ENCODE measurements at places on chromosomes 11 and 22. TPM values are rescaled to one million over a fixed set of nuclear protein-coding genes. Genes with fewer than 3 reads are reported as not detected.

PKDREJ gene
- not detected for polyA plus RNA-seq

GRCh38 chr11:59614277-59615119, 1.1 kb downstream of the OSBP start:
- H3K4me1 ChIP-seq = peaks cover 22% of the 10 kb centered on the region
- H3K4me3 ChIP-seq = peak overlapping the region; percentile 98
- DNase-seq = no peak
- H3K27me3 ChIP-seq = no peaks in the 10 kb centered on the region
- peak overlapping the region; percentile 64 for H3K27ac ChIP-seq

MPST gene
- 45.0 TPM for polyA plus RNA-seq

MS4A3 gene
- polyA plus RNA-seq = not detected

KCNJ1 gene
- not detected for polyA plus RNA-seq

DNA sequence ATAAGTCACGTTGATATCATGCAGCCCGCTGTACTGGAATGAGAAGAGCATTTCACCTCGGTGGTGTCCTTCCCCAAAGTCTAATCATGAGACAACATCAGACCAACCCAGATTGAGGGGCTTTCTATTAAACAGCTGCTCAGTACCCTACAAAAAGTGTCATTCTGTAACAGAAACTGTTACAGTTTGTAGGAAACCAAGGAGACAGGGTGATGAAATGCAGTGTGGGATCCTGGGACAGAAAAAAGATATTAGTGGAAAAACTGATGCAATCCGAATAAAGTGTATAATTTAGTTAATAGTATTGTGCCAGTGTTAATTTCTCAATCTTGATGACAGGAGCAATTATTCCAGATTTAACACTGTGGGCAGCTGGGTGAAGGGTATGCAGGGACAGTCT, 128.0 kb downstream of the MICAL2 start:
- DNase-seq = no peak
- H3K27ac ChIP-seq = no peak overlapping the region
- peaks cover 55% of the 10 kb centered on the region for H3K36me3 ChIP-seq
- H3K4me1 ChIP-seq = no peaks in the 10 kb centered on the region
- H3K27me3 ChIP-seq = no peaks in the 10 kb centered on the region

THRSP gene
- not detected for polyA plus RNA-seq

PATE4 gene
- polyA plus RNA-seq = not detected

DNA sequence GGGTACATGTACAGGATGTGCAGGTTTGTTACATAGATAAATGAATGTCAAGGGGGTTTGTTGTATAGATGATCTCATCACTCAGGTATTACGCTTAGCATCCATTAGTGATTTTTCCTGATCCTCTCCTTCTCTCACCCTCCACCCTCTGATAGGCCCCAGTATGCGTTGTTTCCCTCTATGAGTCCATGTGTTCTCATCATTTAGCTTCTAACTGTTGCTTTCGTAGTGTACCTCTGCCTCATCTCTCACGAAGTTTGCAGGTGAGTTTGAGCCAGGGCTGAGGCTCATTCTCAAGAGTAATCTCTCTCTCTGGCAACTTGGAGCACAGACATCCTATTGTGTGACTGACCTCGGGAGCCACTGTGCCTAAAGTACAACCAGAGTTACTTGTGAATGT, 4.7 kb upstream of the HBE1 start:
- no peak for DNase-seq
- no peak overlapping the region for H3K4me3 ChIP-seq
- no peak overlapping the region for H3K27ac ChIP-seq
- peaks cover 9% of the 10 kb centered on the region for H3K27me3 ChIP-seq
- H3K36me3 ChIP-seq = no peaks in the 10 kb centered on the region
- no peaks in the 10 kb centered on the region for H3K4me1 ChIP-seq

SLC22A6 gene
- not detected for polyA plus RNA-seq

DNA sequence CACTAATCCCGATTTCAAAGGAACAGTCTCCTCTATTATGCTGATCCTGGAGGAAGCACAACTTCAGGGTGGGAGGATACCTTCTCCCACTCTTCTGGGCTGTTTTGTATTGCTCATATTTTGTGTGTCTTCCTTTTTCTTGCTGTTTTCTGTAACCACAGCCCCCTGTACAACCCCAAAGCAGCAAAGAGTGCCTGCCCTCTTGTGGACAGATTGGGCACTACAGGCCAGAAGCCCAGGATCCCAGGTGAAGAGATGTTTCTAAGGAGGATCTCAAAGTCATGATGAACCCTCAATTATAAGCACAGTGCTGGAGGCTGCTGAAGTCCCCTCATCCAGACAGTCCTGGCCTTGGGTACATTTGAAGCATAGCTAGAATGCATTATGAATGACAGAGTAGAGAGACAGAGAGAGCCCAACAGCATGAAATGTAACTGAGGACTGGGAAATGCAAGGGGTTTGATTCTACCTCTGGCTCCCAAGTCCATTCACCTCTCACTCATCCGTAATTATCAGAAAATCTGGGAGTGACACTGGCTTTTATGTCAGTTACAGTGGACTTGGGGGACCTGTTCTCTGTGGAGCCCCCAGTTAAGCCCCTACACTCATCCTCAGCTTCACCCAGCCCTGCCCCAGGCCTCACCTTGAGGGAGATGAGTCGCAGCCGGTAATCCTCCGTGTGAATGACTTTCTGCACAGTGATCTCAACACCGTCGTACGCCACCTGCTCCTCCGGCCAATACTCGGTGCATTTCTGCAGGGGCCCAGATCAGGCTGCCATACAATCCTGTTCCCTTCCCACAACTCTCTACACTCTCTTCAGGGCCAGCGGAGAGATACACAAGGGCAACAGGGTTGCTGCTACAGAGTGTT, 6.2 kb upstream of the IGSF22 start:
- H3K4me1 ChIP-seq = no peaks in the 10 kb centered on the region
- peak; percentile 86 for DNase-seq
- H3K36me3 ChIP-seq = no peaks in the 10 kb centered on the region
- H3K27me3 ChIP-seq = no peaks in the 10 kb centered on the region
- H3K27ac ChIP-seq = no peak overlapping the region

GRCh38 chr11:8834379-8834778, 76.6 kb upstream of the AKIP1 start:
- peaks cover 6% of the 10 kb centered on the region for H3K36me3 ChIP-seq
- no peaks in the 10 kb centered on the region for H3K27me3 ChIP-seq
- peaks cover 19% of the 10 kb centered on the region for H3K4me1 ChIP-seq
- no peak for DNase-seq
- peak overlapping the region; percentile 91 for H3K27ac ChIP-seq

GAL3ST1 gene
- polyA plus RNA-seq = 0.08 TPM

DNA sequence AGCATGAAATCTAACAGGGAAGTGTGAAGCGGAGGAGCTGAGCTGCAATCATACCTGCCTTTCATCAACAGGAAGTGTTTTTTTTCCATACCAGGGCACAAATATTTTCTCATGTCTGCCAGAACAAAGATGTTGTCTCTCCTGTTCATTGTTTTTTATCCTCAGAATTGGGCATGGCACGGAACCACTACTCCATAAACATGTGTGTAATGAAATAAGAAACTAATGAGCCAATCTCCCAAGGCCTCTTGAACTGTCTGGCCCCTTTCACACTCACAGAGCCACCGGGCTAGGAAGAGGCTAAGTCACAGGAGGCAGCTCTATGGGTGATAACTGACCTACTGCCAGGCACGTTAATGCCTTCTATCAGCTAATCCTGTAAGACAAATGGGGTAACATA, 124.4 kb downstream of the ETS1 start:
- H3K27ac ChIP-seq = peak overlapping the region; percentile 71
- no peaks in the 10 kb centered on the region for H3K27me3 ChIP-seq
- H3K4me3 ChIP-seq = no peak overlapping the region
- DNase-seq = no peak
- peaks cover 18% of the 10 kb centered on the region for H3K4me1 ChIP-seq

GRCh38 chr11:15106201-15106965, 8.3 kb upstream of the INSC start:
- no peak for DNase-seq
- H3K4me1 ChIP-seq = peaks cover 12% of the 10 kb centered on the region
- H3K4me3 ChIP-seq = no peak overlapping the region
- H3K27me3 ChIP-seq = no peaks in the 10 kb centered on the region
- no peak overlapping the region for H3K27ac ChIP-seq
- no peaks in the 10 kb centered on the region for H3K36me3 ChIP-seq

OR51A7 gene
- not detected for polyA plus RNA-seq

- peak overlapping the region; percentile 95 for H3K27ac ChIP-seq
- H3K27me3 ChIP-seq = peaks cover 14% of the 10 kb centered on the region
- no peaks in the 10 kb centered on the region for H3K36me3 ChIP-seq
- H3K4me1 ChIP-seq = no peaks in the 10 kb centered on the region
Observed at GRCh38 chr11:64621283-64622019, 30.4 kb downstream of the SLC22A12 start.

DNA sequence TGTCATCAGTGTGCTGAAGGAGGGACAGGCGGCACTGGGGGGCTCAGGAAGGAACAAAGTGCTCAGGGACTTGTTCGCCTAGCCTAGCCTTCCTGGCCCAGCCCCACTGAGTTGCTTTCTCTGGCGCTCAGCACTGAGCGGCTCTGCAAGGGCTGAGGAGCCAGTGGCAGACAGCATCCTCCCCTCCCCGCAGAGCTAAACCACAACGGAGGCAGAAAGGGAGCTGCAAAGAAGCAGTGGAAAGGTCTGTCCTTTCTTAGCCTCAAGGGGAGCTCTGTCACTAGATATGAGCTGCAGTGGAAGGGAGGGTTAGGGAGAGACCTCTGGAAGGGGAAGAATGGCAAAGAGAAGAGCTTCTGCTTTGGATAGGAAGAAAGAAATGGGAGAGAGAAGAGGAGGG, 89.7 kb upstream of the PHOX2A start:
- no peaks in the 10 kb centered on the region for H3K27me3 ChIP-seq
- H3K4me3 ChIP-seq = no peak overlapping the region
- peak overlapping the region; percentile 35 for H3K27ac ChIP-seq
- peaks cover 8% of the 10 kb centered on the region for H3K36me3 ChIP-seq
- peaks cover 32% of the 10 kb centered on the region for H3K4me1 ChIP-seq

HORMAD2 gene
- not detected for polyA plus RNA-seq

GRCh38 chr11:76369406-76369805, 11.5 kb downstream of the THAP12 start:
- no peaks in the 10 kb centered on the region for H3K36me3 ChIP-seq
- no peak overlapping the region for H3K4me3 ChIP-seq
- H3K4me1 ChIP-seq = no peaks in the 10 kb centered on the region
- no peak for DNase-seq

TMEM121B gene
- 0.13 TPM for polyA plus RNA-seq

DNA sequence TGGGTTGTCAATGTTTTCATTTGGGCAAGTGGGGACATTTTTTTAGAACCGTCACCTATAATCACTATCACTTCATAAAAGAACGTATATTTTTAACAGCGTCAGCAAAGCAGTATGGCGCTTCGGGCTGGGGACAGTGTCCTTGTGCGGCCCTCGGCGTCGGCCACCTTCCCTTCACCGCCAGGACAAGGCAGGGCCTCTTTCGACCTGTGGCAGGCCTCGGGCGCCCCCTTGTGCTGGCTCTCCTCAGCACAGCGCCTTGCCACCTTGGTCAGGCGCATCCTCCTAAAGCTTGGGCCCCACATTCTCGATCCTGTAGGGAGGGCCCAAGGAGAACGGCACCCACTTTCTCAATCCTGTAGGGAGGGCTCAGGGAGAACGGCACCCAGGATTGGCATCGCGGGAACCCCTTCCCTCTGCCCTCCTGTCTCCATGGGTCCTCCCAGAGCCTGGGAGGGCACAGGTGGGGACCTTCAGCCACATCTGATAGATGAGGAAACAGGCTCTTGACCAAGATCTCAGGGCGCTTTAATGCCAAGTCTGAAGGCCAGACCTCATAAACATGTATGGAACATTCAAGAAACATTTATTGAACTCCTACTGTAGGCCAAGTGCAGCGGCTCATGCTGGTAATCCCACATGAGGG, 11.5 kb upstream of the FADD start:
- H3K36me3 ChIP-seq = no peaks in the 10 kb centered on the region
- peak; percentile 88 for DNase-seq
- no peaks in the 10 kb centered on the region for H3K4me1 ChIP-seq
- no peak overlapping the region for H3K27ac ChIP-seq
- peaks cover 14% of the 10 kb centered on the region for H3K27me3 ChIP-seq

DNA sequence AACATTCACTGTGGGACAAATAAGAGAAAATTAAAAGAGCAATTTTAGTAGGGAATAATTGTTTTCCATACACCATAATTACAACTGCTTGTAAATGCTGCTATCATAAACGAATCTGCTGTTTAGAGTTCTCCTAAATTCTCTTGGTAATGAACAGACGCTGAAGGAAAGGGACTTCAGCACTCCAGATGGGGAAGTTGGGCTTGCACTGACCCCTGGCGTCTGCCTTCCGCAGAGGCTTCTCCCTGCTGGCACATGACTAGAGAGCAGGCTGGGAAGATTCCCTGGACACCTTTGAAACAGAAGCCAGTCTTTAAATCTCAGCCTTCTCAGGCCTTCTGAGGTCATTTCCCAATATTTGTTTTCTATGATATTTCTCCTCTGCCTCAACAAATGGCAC, 84.1 kb downstream of the NXPE2 start:
- DNase-seq = peak; percentile 77
- H3K36me3 ChIP-seq = no peaks in the 10 kb centered on the region
- no peak overlapping the region for H3K4me3 ChIP-seq
- no peaks in the 10 kb centered on the region for H3K4me1 ChIP-seq

DTX4 gene
- polyA plus RNA-seq = 0.02 TPM

PHETA2 gene
- 0.05 TPM for polyA plus RNA-seq

- DNase-seq = no peak
- peaks cover 12% of the 10 kb centered on the region for H3K36me3 ChIP-seq
- H3K27me3 ChIP-seq = no peaks in the 10 kb centered on the region
- H3K27ac ChIP-seq = no peak overlapping the region
- H3K4me3 ChIP-seq = no peak overlapping the region
Observed at GRCh38 chr22:26433805-26434204, 4.7 kb downstream of the ASPHD2 start.

ZBTB16 gene
- not detected for polyA plus RNA-seq

MAPK8IP2 gene
- polyA plus RNA-seq = 2.7 TPM

SLC22A12 gene
- not detected for polyA plus RNA-seq

SERHL2 gene
- polyA plus RNA-seq = 3.8 TPM

PRDM10 gene
- 2.7 TPM for polyA plus RNA-seq

GRCh38 chr11:130804306-130805076, 111.8 kb downstream of the SNX19 start:
- H3K27ac ChIP-seq = no peak overlapping the region
- no peak for DNase-seq
- H3K27me3 ChIP-seq = no peaks in the 10 kb centered on the region
- no peak overlapping the region for H3K4me3 ChIP-seq
- no peaks in the 10 kb centered on the region for H3K36me3 ChIP-seq

EHD1 gene
- polyA plus RNA-seq = 57.6 TPM

DNA sequence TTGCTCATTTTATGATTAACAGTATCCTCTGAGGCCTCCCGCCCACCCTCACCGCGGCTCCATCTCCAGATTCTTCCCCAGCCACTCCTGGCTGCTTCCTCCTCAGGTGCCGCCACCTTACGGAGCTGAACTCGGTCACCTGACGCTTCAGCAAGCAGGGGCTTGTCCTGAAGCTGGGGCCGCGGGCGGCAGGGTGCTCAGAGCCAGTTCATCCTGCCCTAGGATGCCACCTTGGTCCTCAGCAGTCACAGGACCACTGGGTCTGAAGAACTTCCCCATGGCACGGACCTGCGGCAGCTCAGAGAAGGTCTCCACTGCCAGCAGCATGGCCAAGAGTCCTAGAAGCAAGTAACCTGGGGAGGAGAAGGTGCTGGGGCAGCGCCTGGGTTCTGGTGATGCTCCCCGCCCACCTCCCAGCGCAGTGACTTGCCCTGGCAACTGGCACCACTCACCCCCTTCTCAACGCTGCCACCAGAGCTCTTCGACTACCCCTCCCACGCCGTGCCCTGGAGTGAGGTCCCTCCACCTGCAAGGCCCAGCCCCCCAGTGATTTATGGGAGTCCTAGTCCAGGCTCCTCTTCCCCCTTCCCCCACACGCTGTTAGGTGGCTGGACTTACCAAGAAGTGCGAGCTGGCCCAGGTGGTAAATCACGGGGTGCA, 2.6 kb downstream of the KCNK7 start:
- peak; percentile 31 for DNase-seq
- H3K27me3 ChIP-seq = no peaks in the 10 kb centered on the region
- peaks cover 6% of the 10 kb centered on the region for H3K36me3 ChIP-seq
- peaks cover 12% of the 10 kb centered on the region for H3K4me1 ChIP-seq

All from SK-N-SH (cell line).